ENCODE measurements at places on chromosomes 7 and 10.
A peak's percentile ranks its signal among the peaks of the same experiment; 100 is the strongest.

DNA sequence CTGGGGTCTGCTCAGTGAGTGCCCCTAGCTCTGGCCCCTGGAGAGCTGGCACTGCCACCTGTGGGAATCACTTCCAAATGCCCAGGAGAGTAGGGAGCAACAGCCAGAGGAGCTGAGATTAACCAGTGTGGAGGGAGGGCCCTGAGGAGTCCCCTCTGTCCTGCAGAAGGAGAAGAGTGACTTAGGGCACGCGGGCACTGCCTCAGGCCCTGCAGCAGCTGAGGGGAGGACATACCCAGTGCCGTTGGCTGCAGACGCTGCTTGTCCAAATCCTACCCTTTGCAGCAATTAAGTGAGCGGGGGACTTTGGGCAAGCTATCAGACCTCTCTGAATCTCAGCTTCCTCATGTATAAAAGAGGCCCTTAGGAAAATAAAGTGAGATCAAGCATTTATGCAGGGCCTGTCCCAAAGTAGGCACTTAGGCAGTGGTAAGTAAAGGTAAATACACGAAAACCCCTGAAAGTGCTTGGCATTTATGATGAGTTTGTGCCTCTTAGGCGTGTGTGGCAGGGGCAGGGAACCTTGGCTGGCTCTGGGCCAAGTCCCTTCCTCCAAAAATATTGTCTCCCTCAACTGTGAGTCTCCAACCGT, 16.9 kb downstream of the PRF1 start:
- DNase-seq = no peak

DNA sequence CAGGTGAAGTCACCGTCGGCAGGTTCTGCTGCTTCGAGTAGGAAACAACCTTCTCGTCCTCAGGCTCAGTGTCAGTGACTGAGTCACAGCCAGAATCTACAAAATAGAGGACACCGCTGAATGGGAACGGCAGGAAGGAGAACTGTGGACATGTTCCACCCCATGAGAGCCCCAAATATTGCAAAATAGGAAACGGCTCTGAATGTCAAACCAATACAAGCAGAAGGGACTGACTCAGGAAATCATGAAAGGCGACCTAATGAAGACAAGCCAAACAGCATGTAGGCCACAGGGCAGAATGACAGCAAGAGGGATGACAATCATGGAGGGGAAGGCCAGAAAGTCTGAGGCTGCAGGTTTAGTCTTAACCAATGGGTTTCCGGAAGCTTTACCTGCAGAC, 63.5 kb downstream of the PIK3AP1 start:
- DNase-seq = no peak

DNA sequence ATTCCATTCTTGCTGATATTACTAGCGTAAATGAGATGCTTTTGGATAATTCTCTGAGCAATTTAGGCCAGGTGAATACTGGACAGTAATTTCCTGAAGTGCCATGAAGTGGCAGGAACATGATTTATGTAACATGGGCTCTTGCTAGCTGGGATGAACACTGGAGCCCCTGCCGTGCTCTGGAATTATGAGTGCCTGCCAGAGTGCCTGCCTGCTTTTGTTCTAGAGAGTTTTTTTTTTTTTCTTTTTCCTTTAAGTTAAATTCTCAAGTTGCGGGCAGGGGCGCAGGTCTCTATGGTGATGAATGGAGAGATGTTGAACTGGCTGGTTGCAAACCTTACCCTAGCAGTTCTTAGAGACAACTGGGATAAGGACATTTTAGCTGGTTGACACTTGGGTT, 165.9 kb downstream of the AUTS2 start:
- no peak for DNase-seq

DNA sequence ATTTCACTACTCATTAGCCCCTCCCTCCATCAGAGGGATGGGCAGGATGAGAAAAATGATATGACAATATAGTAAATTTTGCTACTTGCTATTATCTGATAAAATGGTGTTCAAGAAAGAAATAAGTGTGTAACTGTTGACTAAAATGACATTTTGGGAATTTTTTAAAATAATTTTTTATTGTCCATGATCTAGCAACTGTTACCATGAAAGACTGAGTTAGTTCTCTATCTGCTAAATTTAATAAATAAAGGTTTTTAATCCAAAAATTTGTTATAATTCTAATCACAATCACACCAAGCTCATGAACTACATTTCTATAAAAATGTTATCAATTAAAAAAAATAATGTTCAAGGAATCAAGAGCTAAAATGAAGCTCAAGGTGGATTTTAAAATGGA, 28.7 kb upstream of the EPC1 start:
- no peak for DNase-seq

- DNase-seq = no peak
Measured at GRCh38 chr10:93697207-93697606, 5.2 kb downstream of the FRA10AC1 start.

DNA sequence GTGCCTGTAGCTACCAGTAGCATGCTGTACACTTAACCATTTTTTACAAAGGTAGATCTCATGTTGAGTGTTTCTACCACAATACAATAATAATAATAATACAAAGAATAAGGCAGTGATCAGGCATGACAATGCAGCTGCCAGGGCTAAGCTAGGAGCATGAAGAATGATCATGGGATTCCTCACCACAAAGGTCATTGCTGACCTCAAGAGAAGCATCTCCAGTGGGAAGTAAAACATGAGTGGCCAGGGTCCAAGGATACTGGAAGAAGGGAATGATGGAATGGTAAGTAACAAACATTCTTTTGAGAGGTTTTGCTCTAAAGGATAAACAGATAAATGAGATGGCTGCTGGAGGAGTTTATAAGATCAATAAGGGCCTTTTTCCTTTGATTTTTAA, 591.1 kb downstream of the TNS3 start:
- peak; percentile 41 for DNase-seq

- peak; percentile 83 for DNase-seq
Measured at GRCh38 chr7:101911800-101912715, 94.6 kb downstream of the CUX1 start.

- DNase-seq = no peak
Measured at GRCh38 chr10:121085367-121085766, 234.2 kb downstream of the WDR11 start.

DNA sequence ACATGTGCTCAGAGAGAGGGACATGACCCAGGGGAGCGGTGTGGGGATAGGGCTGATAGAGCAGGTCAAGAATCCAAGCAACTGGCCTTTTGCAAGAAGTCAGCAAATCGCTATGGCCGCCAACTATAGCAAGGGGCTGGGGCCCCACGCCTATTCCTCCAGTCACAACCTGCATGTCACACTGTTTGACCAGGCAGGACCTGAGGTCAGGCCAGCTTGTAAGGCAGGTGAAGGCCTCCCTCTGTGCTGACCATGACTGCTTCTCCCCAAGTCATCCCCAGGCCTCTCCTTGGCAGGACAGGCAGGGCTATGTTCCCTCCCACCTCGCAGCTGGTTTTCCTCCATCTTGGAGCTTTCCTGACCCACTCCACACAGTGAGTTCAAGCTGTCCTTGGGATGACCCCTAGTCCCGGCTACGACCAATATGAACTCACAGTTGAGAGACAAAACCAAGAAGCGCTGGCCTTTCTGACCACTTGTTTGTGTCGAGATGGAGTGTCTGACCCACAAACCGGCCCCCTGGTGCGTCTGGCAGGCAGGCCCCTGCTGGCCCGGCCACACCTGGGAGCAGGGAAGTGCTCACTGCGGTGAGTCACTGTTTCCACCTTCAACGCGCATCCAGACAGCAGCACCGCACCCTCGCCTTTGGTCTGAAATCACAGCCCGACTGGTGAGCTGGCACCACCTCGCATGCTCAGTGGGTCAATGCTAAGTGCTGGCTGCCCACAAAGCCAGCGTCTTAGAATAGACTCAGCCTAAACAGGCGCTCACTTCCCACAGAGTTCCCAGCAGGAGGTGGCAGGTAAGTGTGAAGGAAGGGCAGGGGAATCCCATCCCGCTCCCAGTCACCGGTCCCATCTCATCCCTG, 81.4 kb downstream of the VWA2 start:
- no peak for DNase-seq

GRCh38 chr7:4606797-4607196, 75.3 kb upstream of the FOXK1 start:
- no peak for DNase-seq

- DNase-seq = peak; percentile 78
Measured at GRCh38 chr10:59960751-59961150, 54.4 kb upstream of the CCDC6 start.

GRCh38 chr10:116993610-116994009, 11.4 kb downstream of the SHTN1 start:
- DNase-seq = no peak

DNA sequence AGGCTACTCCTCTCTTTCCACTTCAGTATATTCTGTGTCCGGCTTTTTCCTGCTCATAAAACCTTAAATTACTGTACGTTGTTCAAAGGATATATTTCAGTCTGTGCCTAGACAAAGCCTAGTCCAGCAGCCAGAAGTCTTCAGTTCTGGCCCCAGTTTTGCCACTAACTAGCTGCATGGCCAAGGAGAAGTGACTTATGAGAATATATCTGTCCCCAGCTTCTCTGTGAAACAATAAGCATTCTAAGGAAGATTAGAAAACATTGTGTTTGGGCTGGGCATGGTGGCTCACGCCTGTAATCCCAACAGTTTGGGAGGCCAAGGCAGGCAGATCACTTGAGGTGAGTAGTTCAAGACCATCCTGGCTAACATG, 105.0 kb upstream of the HDAC9 start:
- DNase-seq = no peak

- DNase-seq = no peak
Measured at GRCh38 chr7:148204639-148205304, 385.8 kb upstream of the C7orf33 start.

GRCh38 chr10:72056113-72056512, 32.2 kb downstream of the SPOCK2 start:
- no peak for DNase-seq

GRCh38 chr10:4270116-4270515, 485.1 kb upstream of the KLF6 start:
- DNase-seq = peak; percentile 81

GRCh38 chr7:2477447-2478398, 1.5 kb upstream of the GRIFIN start:
- peak; percentile 59 for DNase-seq

GRCh38 chr7:117114272-117114671, 161.0 kb downstream of the ST7 start:
- DNase-seq = no peak

- DNase-seq = no peak
Measured at GRCh38 chr10:9038146-9038714, 983.7 kb downstream of the GATA3 start.

DNA sequence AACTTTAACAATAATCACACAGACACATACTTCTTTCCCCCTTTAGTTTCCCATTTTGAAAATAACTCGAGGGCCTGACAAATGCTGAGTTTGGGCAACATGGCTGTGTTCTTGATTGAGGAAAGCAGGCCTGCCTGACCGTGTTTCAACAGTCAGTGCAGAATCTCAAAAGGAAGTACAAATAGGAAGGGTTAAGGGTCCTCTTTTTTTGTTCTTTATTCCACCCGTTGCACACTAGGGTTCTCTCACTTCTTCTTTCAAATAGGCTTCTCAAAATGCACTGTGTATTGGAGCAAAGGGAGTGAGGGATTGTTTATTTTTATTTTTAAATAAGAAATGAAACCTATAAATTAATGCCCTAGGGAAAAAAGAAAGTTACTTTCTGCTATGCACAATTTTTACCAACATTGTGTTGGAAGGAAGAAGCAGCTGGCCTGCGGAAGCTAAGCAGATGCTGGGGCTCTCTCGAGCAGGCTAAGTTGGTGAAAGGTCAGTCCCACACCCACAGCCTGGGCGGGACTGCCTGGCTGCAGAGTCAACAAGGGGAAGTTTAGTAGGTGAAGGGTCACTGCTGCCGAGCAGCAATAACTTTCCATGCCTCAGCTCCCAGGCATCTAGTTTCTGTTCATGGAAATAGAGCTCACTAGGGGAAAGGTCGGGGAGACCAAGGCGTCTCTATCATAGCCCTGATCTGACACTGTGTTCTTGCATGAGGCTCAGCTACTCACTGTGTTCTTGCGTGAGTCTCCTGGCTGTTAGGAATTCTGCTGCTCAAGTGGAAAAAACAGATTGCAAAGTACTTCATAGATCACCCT, 12.2 kb upstream of the PDK4 start:
- peak; percentile 99 for DNase-seq

- no peak for DNase-seq
Measured at GRCh38 chr10:95478935-95479334, 82.2 kb downstream of the SORBS1 start.

- DNase-seq = no peak
Measured at GRCh38 chr10:132506711-132507408, 30.7 kb upstream of the INPP5A start.

DNA sequence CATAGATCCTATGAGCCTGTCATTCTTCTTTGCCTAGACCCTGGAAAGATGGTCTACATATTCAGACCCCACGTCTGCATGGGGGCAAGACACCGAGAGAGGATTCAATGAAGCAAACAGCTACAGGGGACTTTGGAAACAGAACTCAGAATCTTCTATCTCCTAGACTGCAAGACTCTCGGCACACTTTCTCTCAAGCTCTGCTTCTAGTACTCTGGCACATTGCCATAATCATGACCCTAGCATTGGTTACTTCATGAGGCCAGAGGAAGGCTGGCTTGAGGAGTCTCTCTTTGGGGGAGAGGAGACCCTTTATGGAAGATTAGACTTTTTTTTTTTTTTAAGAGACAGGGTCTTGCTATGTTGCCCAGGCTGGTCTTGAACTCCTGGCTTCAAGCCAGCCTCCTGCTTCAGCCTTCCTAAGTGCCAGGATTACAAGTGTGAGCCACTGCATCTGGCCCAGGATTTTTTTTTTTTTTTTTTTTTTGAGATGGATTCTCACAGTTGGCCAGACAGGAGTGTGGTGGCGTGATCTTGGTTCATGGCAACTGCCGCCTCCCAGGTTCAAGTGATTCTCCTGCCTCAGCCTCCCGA, 20.7 kb downstream of the CCDC3 start:
- DNase-seq = peak; percentile 70

DNA sequence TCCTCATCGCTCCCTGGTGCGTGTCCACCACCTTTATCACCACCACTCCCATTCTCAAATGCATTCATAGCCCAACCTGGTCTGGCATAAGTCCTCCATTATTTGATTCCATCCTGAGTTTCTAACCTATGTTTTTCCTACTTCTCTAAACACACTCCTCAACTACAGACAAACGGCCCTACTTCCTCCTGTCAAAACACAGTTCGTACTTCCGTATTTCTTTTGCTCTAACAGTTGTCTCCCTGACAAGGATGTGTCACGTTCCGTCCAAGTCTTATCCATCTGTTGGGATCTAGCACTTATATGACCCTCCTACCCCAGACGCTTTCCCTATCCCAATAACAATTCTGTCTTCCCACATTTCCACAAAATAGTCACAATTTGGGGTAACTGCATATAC, 46.8 kb downstream of the DOCK4 start:
- no peak for DNase-seq

DNA sequence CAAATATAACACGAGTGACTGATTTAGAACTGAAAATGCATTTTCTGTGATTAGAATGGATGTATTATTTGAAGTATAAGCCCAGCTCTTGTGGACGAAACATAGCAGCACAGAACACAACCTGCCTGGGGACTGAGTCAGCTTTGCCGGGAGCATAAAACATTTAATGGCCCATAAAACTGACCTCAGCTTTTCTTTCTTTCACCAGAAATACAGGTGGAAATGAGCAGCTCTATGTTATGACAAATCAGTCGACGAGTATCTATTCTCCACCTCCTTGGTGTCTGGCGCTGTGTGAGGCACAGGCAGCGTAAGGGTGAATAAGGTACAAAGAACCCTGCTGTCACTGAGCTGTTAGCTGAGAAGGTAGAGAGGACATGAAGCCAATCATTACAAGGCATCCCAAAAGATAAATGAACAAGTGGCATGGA, 471.6 kb upstream of the AKR1E2 start:
- DNase-seq = peak; percentile 33

Measured in mesenchymal stem cell (in vitro differentiated cells and primary cell).